ENCODE measurements at places on chromosomes 7 and 10.

- no peaks in the 10 kb centered on the region for H3K36me3 ChIP-seq
- H3K4me1 ChIP-seq, result no peaks in the 10 kb centered on the region
- H3K27me3 ChIP-seq, result no peaks in the 10 kb centered on the region
- H3K4me3 ChIP-seq, result no peak overlapping the region
- no peak for DNase-seq
- H3K27ac ChIP-seq, result no peak overlapping the region
These were observed 37.6 kb downstream of the PLXDC2 start for GRCh38 chr10:19853831-19854230.

- H3K36me3 ChIP-seq, result no peaks in the 10 kb centered on the region
- DNase-seq, result no peak
- no peaks in the 10 kb centered on the region for H3K4me1 ChIP-seq
- H3K4me3 ChIP-seq, result no peak overlapping the region
These were observed 27.1 kb downstream of the COPG2 start for GRCh38 chr7:130641497-130641896.

- H3K27me3 ChIP-seq, result no peaks in the 10 kb centered on the region
- no peaks in the 10 kb centered on the region for H3K36me3 ChIP-seq
- H3K27ac ChIP-seq, result no peak overlapping the region
- no peak for DNase-seq
These were observed 57.3 kb downstream of the ORC5 start for GRCh38 chr7:104150470-104150869.

GRCh38 chr7:29562307-29562706, 1.3 kb upstream of the PRR15 start:
- H3K27me3 ChIP-seq, result peaks cover 8% of the 10 kb centered on the region
- H3K4me3 ChIP-seq, result no peak overlapping the region
- H3K36me3 ChIP-seq, result peaks cover 11% of the 10 kb centered on the region
- DNase-seq, result peak; percentile 37
- H3K27ac ChIP-seq, result no peak overlapping the region
- no peaks in the 10 kb centered on the region for H3K4me1 ChIP-seq

DNA sequence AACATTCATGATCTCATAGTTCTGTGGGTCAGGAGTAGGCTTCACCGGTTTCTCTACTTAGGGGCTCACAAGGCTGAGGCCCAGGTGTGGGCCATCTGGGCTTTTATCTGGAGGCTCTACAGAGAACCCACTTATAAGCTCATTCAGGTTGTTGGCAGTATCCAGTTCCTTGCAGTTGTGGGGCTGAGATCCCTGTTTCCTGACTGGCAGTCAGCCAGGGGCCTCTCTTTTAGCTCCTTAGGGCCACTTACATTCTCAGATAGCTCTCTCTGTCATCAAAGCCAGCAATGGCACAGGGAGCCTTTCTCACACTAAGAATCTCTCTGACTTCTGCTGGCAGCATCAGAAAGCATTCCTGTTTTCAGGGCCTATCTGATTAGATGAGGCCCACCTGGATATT, 18.2 kb upstream of the HECTD2 start:
- H3K36me3 ChIP-seq, result no peaks in the 10 kb centered on the region
- no peaks in the 10 kb centered on the region for H3K4me1 ChIP-seq
- no peak overlapping the region for H3K4me3 ChIP-seq
- H3K27me3 ChIP-seq, result no peaks in the 10 kb centered on the region
- no peak for DNase-seq

DNA sequence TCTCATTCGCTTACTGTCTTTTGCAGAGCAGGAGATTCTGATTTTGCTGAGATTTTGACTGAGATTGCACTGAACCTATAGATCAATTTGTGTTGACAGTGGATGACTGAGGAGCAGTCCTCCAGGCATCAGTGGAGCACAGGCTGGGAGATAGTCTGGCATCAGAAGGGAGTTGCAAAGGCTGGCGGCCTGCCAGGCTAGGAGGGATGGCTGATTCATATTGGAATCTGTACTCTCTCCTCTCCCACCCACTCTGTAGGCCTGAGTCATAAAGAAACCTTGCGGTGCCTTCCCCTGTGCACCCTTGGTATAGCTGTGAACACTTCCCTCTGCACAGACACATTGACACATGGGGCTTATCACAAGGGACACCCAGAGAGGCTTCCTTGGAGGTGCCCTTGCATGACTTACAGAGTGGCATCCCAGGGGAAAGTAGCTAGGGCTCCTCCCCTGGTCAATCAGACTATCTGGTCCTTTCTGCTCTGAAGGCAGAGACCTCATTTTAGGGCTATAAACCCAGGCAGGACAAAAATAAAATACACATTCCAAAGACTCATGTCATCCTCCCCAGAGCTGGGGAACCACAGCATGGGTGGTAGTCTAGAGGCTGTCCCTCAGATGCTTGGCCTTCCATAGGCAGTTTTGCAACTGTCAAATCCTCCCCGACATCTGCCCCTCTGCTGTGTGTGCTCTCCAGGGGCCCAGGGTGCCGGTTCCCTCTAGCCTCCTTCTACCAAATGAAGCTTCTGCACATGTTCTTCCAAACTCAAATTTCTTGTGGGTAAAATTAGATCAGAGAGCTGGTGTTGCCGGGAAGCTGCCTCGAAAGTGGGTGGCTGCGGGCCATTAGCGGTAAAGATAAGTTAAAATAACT, 37.4 kb upstream of the EEPD1 start:
- DNase-seq, result peak; percentile 97
- no peaks in the 10 kb centered on the region for H3K36me3 ChIP-seq
- no peak overlapping the region for H3K4me3 ChIP-seq

GRCh38 chr7:79622781-79623180, 169.3 kb upstream of the MAGI2 start:
- H3K27me3 ChIP-seq, result no peaks in the 10 kb centered on the region
- DNase-seq, result no peak
- H3K27ac ChIP-seq, result no peak overlapping the region
- H3K4me1 ChIP-seq, result no peaks in the 10 kb centered on the region
- H3K4me3 ChIP-seq, result no peak overlapping the region

DNA sequence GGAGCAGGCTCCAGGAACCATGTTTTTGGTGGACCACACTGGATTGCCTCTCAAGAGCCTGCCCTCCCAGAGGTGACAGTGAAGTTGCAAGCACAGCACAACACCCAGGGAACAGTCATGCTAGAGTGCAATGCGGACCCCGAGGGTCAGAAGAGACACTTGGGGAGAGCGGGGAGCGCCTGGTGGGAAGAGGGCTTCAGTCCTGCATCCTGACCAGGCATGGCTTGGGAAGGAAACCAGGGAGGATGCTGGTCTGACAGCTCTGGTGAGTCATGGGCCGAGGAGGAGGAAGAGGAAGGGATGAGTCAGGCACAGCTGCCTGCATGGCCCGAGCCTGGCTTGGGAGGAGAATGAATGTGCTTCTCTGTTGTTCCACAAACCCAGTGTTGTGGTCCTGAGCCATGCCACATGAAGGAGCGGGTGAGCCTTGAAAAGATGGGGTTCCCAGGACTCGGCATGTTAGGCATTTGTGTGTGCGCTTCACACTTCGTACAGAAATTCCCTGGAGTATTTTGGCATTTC, 29.5 kb upstream of the ANKRD2 start:
- H3K4me3 ChIP-seq, result no peak overlapping the region
- no peaks in the 10 kb centered on the region for H3K27me3 ChIP-seq
- DNase-seq, result peak; percentile 40
- no peaks in the 10 kb centered on the region for H3K4me1 ChIP-seq

GRCh38 chr10:126397156-126397555, 8.9 kb upstream of the ADAM12 start:
- no peaks in the 10 kb centered on the region for H3K36me3 ChIP-seq
- H3K27ac ChIP-seq, result no peak overlapping the region
- no peaks in the 10 kb centered on the region for H3K27me3 ChIP-seq
- H3K4me3 ChIP-seq, result no peak overlapping the region

GRCh38 chr7:98357751-98358161, 43.1 kb downstream of the BAIAP2L1 start:
- no peak overlapping the region for H3K27ac ChIP-seq
- no peaks in the 10 kb centered on the region for H3K27me3 ChIP-seq
- H3K36me3 ChIP-seq, result no peaks in the 10 kb centered on the region
- peak; percentile 59 for DNase-seq

GRCh38 chr10:85791818-85792532, 574.6 kb downstream of the GRID1 start:
- H3K4me1 ChIP-seq, result no peaks in the 10 kb centered on the region
- no peaks in the 10 kb centered on the region for H3K27me3 ChIP-seq
- no peaks in the 10 kb centered on the region for H3K36me3 ChIP-seq
- no peak for DNase-seq
- H3K4me3 ChIP-seq, result no peak overlapping the region

DNA sequence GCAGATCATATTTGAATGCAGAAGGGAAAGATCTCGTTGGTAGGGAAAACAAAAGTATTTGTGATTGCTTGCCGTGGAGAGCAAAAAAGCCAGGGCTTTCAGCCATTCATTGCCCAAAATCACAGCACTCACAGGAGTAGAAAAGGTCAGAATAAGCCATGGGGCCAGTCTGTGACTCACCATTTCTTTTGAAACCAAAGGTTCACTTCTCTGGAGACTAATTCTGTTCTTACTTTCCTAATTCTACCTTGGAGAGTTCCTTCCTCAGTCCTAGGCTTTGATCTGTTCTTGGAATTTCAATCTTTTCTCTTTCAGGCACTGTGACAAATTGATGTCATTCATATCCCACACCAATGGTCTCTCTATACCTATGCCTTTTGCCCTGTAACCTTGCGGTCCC, 54.1 kb upstream of the FAM180A start:
- no peak overlapping the region for H3K27ac ChIP-seq
- no peaks in the 10 kb centered on the region for H3K27me3 ChIP-seq
- H3K4me1 ChIP-seq, result peaks cover 4% of the 10 kb centered on the region

- no peaks in the 10 kb centered on the region for H3K27me3 ChIP-seq
- H3K4me3 ChIP-seq, result no peak overlapping the region
- no peak for DNase-seq
- no peaks in the 10 kb centered on the region for H3K36me3 ChIP-seq
These were observed 536.8 kb upstream of the NRP1 start for GRCh38 chr10:33871061-33871956.

DNA sequence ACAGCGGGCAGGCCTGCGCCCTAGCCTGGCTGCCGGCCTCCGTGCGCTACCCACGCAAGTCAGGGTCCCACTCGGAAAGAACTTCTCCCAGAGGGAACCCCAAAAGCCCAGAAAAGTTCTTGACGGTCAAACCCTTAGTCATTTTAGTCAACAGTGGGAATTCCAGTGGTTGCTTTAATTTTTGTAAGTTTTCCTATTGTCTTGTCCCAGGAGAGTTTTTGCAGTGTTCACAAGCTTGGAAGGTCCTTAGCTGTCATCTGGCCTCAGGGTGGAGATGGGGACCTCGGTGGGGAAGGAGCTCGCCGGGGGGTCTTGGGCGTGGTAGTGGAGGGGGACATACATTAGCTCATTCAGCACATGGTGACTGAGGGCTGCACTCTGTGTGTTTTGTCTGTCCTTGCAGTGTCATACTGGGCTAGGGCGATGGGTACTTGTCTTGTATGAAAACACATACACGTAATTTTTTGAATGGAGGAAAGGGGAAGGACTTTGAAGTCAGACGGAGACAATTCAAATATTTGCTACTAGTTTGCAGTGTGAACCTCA, 736 bp downstream of the MINDY4 start:
- peak overlapping the region; percentile 87 for H3K4me3 ChIP-seq
- peak overlapping the region; percentile 32 for H3K27ac ChIP-seq
- no peaks in the 10 kb centered on the region for H3K27me3 ChIP-seq
- no peak for DNase-seq

DNA sequence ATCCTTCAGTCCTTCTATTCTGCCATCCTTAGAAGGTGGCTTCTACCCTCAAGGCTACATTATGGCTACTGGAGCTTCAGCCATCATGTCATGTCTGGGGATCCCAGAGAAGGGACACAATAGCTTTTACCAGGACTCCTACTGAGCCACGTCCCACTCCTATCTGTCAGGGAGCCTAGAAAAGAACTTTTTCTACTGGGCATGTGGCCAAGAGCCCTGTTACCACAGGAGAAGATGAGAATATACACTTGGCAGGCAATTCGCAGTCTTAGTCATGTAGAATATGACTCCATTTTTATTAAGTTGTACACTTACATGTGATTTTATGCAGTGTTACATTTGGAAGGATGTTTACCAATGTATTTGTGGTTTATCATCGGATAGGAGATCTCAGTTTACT, 64.6 kb upstream of the KCNMA1 start:
- no peaks in the 10 kb centered on the region for H3K4me1 ChIP-seq
- H3K4me3 ChIP-seq, result no peak overlapping the region
- H3K27me3 ChIP-seq, result no peaks in the 10 kb centered on the region
- no peak for DNase-seq

DNA sequence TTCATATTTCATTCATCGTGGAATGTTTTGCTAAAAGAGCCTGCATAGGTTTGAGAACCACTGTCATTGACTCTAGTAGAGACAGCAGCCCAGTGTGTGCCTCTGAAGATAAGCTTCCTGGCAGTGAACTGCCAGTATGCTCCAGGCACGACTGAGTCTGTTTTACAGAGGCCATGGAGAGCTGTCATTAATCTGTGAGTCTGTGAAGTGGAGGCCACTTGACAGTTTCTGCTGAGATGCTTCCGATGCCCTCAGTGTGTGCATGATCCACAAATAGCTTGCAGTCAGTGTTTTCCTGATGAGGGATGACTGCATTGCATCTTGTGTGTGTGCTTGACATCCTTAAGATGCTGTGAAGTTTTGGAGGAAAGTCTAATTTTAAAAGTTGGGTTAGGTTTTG, 162.2 kb downstream of the PFKFB3 start:
- no peaks in the 10 kb centered on the region for H3K36me3 ChIP-seq
- H3K4me1 ChIP-seq, result no peaks in the 10 kb centered on the region
- H3K4me3 ChIP-seq, result no peak overlapping the region
- no peak for DNase-seq
- H3K27ac ChIP-seq, result no peak overlapping the region

DNA sequence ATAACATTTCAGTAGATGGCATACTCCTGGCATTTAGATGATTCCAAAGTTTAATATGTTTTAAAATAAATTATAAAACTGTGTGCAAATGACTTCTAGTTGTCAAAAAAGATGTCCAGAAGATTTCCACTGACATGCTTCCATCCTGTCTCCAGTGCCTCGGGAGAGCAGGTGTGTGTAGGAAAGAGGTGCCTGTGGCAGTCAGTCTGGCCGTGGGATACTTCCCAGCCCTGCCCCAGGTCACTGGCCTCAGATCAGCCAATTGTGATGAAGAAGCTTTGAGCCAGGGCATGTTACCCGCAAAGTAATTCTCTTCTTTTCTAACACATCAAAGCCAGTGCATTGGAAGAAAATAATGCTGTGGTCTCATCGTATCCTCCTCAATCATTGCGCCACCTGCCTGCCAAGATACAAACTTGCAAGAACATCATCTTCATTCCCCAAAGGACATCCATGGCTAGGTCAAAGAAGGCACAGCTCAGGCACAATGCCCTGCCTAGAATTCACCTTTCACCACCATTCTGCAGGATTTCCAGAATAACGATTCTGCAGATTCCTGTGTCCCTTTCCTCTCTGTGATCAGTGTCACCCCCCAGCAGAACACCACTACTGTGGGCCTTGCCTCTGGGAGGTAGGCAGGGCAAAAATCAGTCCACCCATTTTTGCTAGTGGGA, 6.3 kb upstream of the KCNMA1 start:
- peaks cover 5% of the 10 kb centered on the region for H3K27me3 ChIP-seq
- no peak overlapping the region for H3K4me3 ChIP-seq
- H3K36me3 ChIP-seq, result no peaks in the 10 kb centered on the region
- peak; percentile 58 for DNase-seq
- H3K4me1 ChIP-seq, result no peaks in the 10 kb centered on the region

- no peak overlapping the region for H3K4me3 ChIP-seq
- H3K27ac ChIP-seq, result no peak overlapping the region
- H3K4me1 ChIP-seq, result no peaks in the 10 kb centered on the region
- no peak for DNase-seq
- H3K36me3 ChIP-seq, result no peaks in the 10 kb centered on the region
- H3K27me3 ChIP-seq, result no peaks in the 10 kb centered on the region
These were observed 826.5 kb downstream of the TNS3 start for GRCh38 chr7:46755120-46756034.

- H3K4me1 ChIP-seq, result peaks cover 13% of the 10 kb centered on the region
- H3K36me3 ChIP-seq, result peaks cover 11% of the 10 kb centered on the region
- no peak for DNase-seq
- H3K4me3 ChIP-seq, result no peak overlapping the region
- no peaks in the 10 kb centered on the region for H3K27me3 ChIP-seq
These were observed 20.5 kb upstream of the MRC1 start for GRCh38 chr10:17788646-17789045.

Data from small intestine (tissue), 16 donors.